CD4-positive, alpha-beta T cell treated with Interferon gamma for 1 hour (primary cell): ENCODE measurements at places on chromosomes 11 and 22.

DNA sequence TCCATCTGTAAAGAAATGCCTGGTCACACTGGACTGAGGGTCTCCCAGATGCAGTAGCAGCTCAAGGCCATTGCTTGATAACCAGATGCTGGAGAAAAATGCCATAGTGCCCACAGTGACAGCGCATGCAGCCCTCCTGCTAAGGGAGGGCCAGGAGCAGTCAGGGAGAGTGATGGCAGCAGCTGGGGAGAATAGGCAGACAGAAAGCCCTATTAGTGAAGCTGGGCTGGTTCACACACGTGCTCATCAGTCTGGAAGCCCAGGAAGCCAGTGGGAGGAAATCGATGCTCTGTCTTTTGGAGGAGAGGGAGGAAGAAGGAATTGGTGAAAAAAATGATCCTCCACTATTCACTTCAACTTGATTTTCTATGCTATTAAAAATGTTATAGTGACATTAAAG lies 82.9 kb downstream of the OSBP2 start:
- no peak for DNase-seq

DNA sequence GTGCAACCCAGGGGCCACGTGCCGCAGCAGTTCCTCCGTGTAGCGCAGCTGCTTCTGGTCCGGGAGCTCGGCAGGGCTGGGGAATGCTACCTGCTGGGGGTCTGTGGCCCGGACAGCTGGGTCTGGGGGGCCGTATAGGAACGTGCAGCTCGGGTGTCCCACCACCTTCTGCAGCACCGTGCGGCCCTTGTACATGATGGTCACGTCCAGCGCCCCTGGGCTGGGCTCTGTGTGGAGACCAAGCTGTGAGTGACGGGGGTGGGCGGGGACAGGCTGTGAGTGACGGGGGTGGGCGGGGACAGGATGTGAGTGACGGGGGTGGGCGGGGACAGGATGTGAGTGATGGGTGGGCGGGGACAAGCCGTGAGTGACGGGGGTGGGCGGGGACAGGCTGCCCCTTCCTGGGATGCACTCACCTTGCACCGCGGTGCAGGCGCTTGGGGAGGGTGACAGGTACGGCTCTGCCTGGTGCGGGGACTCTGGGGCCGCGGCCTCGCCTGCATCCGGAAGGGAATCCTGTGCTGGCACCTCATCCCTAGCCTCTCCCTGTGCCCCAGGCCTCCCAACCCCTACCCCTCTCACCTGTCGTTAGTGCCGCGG lies 2.3 kb downstream of the IRF7 start:
- peak; percentile 85 for DNase-seq

DNA sequence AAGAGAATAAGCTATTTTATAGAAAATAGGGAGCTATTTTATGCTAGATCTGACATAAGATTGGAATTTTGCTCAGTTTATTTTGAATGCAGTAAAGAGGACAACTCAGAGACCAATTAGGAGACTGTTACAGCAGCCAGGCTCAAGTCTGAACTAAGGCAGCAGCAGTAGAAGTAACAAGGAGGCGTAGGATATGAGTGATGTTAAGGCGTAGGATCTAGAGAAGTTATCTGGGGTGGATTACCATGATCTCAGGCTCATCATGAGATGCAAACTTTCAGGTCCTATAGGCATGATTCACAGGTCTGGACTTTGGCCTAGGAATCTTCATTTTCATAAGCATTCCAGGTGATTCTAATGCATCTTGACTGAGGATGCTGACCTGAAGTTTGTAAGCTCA lies 108.9 kb upstream of the BLID start:
- DNase-seq = no peak

DNA sequence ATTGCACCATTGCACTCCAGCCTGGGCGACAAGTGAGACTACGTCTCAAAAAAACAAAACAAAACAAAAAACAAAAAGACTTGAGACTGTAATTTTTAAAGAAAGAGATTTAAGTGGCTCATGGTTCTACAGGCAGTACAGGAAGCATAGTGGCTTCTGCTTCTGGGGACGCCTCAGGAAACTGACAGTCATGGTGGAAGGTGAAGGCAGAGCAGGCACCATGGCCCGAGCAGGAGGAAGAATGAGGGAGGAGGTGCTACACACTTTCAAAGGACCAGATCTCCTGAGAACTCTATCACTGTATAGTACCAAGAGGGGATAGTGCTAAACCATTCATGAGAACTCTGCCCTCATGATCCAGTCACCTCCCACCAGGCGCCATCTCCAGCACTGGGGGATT lies 52.0 kb downstream of the CBL start:
- peak; percentile 4 for DNase-seq

- DNase-seq = no peak
Measured at GRCh38 chr22:17772249-17772957, 1.9 kb downstream of the BID start.

DNA sequence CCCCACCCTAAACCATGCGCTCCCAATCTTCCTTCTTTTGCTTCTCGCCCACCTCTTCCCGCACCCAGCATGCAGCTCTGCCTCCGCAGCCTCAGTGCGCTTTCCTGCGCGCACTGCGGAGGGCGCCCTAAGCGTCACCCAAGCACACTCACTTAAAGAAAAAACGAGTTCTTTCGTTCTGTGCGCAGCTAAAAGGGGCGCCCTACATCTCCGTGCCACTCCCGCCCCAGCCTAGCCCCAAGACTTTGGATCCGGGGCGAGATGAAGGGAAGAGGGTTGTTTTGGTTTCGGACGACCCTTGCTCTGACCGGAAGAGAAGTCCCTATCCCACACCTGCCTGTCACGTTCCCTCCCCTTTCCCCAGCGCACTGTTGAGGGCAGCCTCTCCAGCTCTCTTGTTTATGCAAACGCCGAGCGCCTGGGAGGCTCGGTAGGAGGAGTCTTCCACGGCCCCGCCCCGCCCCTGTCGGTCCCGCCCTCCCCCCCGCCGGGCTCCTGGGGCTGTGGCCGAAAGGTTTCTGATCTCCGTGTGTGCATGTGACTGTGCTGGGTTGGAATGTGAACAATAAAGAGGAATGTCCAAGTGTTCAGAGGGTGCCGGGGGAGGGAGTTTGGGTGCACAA lies 5.3 kb downstream of the VSIG2 start:
- peak; percentile 79 for DNase-seq

DNA sequence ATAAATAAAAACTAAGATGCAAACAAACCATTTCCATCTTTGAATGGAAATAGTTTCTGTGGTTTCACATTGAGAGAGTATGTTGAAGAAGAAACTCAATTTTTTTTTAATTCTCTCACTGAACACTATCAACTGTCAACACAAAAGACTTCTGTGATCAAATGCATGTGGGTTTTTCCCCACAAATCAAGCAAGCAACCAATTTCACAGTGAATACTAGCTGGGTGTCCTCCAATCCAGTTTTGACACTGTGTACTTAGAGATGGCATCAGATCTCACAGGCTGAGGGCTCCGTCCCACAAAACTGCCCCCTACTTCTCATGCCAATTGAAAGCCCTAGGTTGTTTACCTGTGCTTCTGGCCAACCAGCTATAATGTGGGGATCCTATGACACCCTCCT lies 34.5 kb downstream of the CTSC start:
- DNase-seq = no peak

DNA sequence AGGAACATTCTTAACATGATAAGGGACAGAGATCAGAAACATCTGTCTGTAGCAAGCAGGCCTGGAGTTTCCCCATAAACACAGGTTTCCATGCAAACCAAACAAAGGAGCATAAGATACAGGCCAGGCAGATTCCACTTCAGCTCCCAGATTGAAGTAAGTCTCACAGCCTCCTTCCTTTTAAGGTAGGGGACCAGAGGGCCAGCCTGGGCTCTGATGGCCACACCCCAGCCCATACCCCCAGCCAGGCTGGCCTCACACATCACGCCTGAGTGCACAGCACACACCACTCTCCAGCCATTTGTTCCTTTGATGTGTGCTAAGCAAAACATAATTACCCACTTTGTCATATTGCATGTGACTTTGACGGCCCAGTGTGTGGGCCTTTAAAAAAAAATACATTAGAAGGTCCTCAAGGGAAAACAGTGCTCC lies 518.7 kb downstream of the NTM start:
- no peak for DNase-seq

- DNase-seq = no peak
Measured at GRCh38 chr22:35938226-35938625, 90.4 kb downstream of the RBFOX2 start.

- DNase-seq = peak; percentile 18
Measured at GRCh38 chr22:45742866-45743450, 71.3 kb downstream of the ATXN10 start.

GRCh38 chr11:19311308-19312030 lies 70.7 kb upstream of the E2F8 start:
- DNase-seq = no peak

GRCh38 chr11:13672576-13673210 lies 4.2 kb downstream of the FAR1 start:
- no peak for DNase-seq
